C1 segment of cervical spinal cord (tissue), 14 donors: ENCODE measurements at places on chromosomes 4 and X.

GRCh38 chr4:174437324-174437723 is 85.0 kb downstream of the HPGD start:
- no peak for DNase-seq

DNA sequence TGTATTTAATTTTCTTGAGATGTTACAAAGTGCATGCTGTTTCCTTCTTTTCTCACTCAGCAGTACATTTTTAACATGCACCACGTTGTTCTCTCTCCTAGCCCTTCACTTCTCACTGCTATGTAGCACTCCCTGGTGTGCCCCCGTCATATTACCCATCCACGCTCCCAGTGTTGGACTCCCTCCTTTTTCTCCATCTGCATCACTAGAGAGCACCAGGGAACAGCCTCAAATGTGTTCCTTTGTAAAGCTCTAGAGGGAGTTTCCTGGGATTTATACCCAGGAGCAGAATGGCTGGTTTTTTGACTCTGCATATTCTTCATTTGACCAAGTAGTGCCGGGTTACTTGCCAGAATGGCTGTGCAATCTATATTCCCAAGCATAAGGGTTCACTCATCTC is 240.3 kb upstream of the ANXA3 start:
- no peak for DNase-seq

- DNase-seq: no peak
These were observed 69.8 kb downstream of the DTHD1 start for GRCh38 chr4:36351082-36351666.

DNA sequence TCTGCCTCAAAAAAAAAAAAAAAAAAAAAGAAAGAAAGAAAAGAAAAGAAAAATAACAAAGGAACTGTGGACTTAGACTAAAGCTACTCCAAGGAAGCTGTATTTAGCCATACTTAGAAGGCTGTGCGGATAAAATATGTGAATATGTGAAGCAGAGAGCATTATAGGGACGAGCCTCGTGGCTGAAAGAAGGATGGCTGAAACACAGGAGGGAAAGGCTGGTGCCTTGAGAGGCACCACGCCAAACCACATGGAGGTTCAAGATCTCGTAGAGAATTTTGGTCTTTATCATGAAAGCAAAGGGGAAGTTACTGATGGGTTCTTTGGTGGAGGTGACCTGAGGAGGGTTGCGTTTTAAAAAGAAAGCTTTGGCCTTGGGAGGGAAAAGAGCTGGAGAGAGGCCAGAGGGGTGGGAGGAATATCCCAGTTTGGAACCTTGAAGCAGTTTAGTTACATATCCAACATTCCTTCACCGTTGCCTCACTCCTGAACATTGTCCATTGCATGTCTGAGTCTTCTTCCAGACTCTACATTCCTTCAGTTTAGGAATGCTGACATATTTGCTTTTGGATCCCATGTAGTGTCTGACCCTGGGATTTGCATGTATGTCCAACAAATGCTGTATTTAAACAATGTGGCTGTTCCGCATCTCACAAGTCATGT is 82.5 kb downstream of the CPE start:
- no peak for DNase-seq

GRCh38 chrX:48460606-48461005 is 9.5 kb downstream of the SLC38A5 start:
- DNase-seq: no peak

DNA sequence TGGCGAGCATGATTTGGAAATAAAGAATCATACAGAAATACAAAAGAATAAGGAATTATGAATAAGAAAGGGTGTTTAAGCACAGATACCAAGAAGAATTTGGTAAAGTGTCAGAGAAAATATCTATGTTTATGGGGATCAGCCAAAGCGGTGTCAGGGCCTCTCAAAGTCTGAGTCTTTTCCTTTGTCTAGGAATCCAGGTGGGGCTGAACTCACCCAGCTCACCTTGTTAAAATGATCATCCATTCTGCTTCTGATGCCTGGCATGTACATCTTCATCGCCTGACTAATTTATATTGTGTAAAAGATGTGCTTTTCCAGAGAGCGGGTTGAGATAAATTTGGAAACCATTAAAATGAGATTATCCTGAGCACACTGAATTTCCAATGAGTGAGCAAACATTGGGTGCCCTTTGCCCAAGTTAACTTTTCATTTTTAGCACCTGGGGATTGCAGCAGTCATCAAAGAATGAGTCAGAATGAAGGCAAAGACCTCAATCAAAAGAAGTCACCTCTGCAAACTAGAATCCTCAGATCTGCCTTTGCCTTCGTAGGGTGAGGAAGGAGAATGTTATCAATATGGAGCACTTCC is 141.9 kb upstream of the ANXA3 start:
- DNase-seq: no peak

- DNase-seq: no peak
These were observed 127.9 kb upstream of the ENPP6 start for GRCh38 chr4:184345573-184345922.

DNA sequence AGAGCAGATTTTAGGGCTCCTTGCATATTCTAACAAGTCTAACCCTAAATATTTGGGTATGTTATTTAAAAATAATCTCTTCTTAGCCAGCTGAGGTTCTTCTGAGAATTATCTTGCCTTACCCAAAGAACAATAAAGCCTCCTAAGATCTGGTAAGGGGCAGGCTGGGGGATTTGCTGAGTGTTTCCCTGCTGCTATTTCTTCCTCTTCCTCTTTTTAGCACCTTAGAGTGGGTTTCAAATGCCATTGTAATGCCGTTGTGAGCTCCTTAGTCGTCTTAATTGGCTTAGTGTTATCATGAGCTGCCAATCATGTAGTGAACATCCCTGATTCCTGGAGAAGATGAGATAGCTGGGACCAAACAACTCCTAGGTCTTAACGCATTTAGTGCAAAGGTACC is 15.4 kb downstream of the STOX2 start:
- DNase-seq: no peak

DNA sequence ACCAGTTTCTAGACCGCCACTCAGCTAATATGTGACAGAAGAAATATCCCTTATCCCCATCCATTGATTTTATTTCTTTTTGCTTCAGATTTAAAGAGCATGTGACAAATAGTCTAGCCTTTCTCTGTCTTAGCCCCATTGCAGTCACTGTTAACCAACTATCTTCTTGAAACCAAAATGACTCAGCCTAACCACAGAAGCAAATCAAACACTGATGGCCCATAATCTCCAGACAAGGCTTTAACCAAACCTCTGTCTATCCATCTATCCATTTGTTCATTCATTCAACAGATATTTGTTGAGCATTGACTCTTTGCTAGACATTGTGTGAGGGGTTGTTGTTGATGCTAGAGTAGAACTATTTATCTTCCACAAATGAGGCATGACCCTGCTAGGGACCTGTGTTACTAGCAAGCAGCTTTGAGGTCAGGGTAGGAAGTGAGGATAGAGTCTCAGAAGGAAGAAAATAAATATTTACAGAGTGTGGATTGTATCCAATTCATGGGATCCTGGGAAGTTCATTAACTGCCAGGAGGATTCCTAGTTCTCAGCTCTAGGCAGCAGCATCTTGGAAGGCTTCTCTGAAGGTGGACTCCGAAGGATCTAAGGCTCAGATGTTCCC is 22.5 kb downstream of the HNRNPH2 start:
- no peak for DNase-seq

DNA sequence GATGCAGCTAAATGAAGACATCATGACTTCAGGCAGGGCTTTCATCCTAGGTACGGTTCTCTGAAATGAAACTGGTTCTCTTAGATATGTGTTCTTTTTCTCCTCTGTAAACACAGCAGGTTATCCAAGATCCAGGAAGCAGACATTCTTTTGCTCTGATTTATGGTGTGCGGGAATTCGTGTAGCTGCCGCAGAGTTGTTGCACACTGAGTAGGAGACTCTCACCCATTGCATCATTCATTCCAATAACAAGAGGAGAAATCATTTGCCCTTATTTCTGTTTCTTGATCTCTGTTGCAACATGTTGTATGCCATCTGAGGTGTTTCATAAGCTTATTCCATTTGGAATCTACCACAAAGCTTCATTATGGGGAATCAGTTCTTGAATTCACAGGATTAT is 133.6 kb upstream of the VCX2 start:
- DNase-seq: no peak

DNA sequence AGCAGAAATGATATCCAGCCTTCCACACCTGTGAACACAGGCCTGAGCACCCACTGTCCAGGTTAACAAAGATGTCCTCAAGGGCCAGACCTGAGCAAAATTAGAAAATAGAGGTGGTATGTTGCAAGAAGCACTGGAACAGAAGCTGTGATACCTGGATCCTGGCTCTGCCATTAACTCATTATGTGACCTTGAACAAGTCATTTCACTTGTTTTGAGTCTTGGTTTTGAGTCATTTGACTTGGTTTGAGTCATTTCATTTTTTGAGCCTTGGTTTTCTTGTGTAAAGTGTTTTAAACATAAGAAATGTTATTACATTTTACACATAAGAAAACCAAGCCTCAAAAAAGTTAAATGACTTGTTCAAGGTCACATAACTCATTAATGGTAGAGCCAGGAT is 2.9 kb upstream of the NWD2 start:
- DNase-seq: no peak

DNA sequence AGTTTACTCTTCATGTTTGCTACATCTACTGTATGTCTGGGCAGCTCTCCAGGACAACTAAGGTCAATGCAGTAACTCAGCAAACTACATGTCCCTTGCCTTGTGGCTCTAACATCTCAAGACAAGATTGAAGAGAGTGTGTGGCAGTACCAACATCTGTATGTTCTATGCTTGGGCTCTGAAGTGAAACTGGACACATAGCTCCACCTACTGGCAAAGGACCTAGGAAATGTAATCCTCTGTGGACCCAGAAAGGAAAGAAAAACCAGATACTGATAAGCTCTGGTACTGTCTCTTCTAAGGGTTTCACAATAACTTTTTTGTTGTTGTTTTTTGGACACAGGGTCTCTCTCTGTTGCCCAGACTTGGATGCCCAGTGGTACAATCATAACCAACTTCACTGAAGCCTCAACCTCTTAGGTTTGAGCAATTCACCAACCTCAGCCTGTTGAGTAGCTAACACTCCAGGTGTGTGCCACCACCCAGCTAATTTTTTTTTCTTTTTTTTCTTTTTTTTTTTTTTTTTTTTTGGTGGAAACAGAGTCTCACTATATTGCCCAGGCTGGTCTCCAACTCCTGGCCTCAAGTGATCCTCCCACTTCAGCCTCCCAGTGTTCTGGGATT is 64.1 kb downstream of the QDPR start:
- peak; percentile 35 for DNase-seq

- DNase-seq: no peak
These were observed 9.1 kb upstream of the ELF4 start for GRCh38 chrX:130119312-130119898.

DNA sequence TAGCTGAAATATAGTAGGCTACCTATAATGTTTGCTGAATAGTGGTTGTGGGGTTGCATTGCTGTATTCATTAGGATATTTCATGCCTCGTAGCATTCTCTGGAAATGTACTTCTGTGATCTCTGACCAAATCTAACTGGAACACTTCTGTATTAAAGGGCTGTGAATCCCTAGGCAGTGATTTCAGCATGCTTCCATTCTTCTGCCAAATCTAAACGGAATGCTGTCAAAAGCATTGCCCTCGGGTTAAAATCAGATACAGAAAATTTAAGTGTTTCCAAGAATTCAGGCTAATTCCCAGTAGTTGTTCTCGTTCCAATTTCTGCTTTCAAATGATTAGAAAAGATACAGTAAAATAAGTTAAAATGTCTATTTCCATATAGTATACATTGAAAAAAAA is 1847.5 kb upstream of the IGFBP7 start:
- DNase-seq: no peak

DNA sequence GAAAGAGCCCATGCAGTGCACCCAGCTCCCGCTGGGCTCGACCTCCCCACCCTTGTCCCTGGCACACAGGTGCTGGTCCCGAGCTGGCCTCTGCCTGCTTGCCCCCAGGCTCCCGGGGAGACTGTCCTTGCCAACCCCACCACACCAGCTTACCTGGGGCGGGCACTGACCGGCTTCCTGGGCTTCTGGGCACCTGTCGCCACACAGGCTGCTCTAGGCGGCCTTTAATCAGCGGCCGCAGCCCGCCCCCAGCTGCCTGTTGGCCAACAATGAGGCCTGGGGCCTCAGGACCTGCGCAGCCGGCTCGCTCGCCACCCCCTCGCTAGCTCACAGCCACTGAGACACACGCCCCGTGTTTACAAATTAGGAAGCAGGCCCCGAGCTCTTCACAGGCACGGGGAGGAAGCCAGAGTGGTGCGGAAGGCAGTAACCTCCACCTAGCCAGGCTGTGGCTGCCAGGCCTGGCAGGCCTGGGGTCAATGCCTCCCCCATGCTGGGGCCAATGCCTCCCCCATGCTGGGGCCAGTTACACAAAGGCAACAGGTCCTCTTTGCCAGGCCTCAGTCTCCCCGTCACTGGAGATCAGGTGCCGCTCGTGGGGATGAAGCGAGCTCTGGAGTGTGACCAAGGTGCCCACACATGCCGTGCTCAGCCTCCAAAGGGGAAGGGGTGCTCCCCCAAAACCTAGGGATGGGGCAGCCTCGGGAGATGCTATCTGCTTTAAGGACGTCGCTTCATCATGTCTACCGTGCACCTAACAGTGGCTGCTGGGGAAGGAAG is at the start of gene TREX2:
TSS of gene TREX2 (minus strand) at position 201 of the 780 bp plus-strand sequence. CDS start 626 bp downstream, outside the sequence.
- DNase-seq: no peak

DNA sequence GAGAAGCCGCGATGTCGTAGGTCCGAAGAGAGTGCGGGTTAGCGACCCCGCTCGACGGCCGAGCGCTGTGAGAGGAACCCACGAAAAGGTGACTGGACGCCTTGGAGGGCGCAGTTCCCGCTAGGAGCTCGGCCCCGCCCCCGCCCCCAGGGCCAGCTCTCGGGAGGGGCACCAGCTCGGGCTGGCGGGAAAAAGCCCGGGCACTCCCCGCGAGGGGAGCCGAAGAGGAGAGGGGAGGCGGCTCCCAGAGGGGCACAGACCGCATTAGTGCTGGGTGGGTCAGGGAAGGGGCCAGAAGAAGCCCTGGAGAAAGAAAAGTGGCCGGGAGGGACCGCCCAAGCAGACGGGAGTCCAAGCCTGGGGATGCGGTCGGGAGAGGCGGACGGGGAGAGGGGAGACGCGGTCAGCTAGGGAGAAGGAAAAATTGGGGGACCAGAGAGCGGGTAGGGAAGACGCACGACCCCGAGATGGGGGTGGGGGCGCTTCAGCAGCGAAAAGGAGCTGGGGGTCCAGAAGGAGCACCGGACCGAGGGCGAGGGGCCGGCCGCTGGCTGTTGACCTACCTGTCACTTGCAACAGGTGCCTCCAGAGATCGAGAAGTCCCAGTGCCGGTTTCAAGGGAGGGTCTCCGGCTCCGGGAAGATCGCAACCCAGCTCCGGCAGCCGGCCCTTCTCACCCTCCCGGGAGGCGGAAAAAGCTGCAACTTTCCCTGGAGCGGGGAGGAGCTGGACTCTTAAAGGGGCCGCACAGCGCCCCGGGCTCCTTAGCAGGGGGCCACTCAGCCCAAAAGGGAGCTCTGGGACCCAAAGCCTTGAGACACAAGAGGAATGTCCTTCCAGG is at the start of gene SYTL4:
TSS of gene SYTL4 (minus strand) at position 681 of the 841 bp plus-strand sequence. CDS start 30,084 bp downstream, outside the sequence.
- DNase-seq: no peak

- DNase-seq: no peak
These were observed 178.7 kb downstream of the SLIT2 start for GRCh38 chr4:20430259-20430941.

DNA sequence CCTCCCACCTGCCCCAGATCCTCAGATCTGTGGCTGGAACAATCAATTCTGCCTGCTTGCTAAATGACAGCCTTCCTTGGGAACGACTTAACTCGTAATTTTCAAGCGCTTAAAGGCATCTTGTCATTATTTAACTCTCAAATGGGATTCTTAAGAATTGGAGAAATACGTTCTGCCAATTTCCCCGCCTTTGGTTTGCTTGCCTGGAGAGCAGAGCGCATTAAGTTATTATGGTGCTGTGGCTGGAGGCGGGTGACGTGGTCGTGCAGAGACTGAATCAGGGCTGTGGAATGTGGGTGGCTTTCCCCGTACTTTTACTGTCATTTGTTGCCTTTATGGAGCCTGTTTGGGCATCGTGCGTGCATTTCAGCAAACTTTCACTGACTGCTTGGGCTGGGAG is 78.9 kb upstream of the PSAPL1 start:
- no peak for DNase-seq
